ENCODE measurements at places on chromosomes 7 and 10.

GRCh38 chr10:3749600-3749999 lies 35.4 kb downstream of the KLF6 start:
- H3K27me3 ChIP-seq = no peaks in the 10 kb centered on the region
- no peak overlapping the region for H3K27ac ChIP-seq
- DNase-seq = no peak
- no peaks in the 10 kb centered on the region for H3K36me3 ChIP-seq
- no peaks in the 10 kb centered on the region for H3K4me1 ChIP-seq

DNA sequence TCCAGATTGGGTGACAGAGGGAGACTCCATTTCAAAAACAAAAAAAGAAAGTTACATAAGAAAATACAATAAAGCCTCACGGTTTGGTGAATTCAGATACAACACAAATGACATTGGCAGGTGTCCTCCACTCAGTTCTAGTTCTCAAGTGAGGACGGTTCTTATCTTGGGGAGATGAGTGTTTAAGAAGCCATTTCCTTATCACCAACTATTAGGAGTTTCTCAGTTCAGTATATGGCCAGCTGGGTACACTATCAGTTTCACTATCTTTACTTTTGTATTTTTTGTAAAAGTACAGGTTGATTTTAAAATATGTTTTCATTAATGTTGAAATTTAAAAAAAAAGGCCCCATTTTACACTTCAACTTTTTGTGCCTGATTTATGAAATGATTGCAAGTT lies 36.6 kb upstream of the NEBL start:
- no peaks in the 10 kb centered on the region for H3K27me3 ChIP-seq
- no peaks in the 10 kb centered on the region for H3K36me3 ChIP-seq
- no peak overlapping the region for H3K27ac ChIP-seq
- no peaks in the 10 kb centered on the region for H3K4me1 ChIP-seq
- DNase-seq = no peak

DNA sequence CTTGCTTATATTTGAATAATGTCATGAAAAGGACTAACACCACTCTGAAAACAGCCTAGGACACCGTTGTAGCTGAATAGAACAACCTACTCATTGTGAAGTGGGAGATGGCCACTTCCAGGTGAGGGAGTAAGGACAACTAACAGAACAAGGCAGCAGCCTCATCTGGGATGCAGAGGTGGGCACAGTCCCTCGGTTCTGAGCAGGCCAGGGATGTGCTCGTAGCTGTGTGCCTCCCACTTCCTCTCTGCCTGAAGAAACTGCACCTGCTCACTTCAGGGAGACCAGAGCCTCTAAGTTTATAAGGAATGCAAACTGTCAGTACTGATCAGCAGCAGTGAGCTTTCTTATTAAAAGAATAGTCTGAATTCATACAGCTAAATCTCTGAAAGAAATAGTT lies 2.5 kb downstream of the VSTM4 start:
- no peak overlapping the region for H3K4me3 ChIP-seq
- H3K27me3 ChIP-seq = peaks cover 7% of the 10 kb centered on the region
- H3K4me1 ChIP-seq = peaks cover 3% of the 10 kb centered on the region
- no peak for DNase-seq
- no peaks in the 10 kb centered on the region for H3K36me3 ChIP-seq

- no peaks in the 10 kb centered on the region for H3K36me3 ChIP-seq
- no peak overlapping the region for H3K4me3 ChIP-seq
- no peak overlapping the region for H3K27ac ChIP-seq
- no peak for DNase-seq
Observed at GRCh38 chr7:121078701-121079227, 90.3 kb downstream of the CPED1 start.

- no peaks in the 10 kb centered on the region for H3K4me1 ChIP-seq
- no peak for DNase-seq
- H3K4me3 ChIP-seq = no peak overlapping the region
Observed at GRCh38 chr10:44263771-44264170, 121.1 kb downstream of the CXCL12 start.

GRCh38 chr10:101286248-101287046 lies 57.2 kb upstream of the LBX1 start:
- no peak overlapping the region for H3K27ac ChIP-seq
- peaks cover 61% of the 10 kb centered on the region for H3K27me3 ChIP-seq
- no peak overlapping the region for H3K4me3 ChIP-seq
- no peak for DNase-seq

- DNase-seq = no peak
- no peaks in the 10 kb centered on the region for H3K36me3 ChIP-seq
- H3K27me3 ChIP-seq = peaks cover 19% of the 10 kb centered on the region
- no peak overlapping the region for H3K4me3 ChIP-seq
- H3K27ac ChIP-seq = no peak overlapping the region
- H3K4me1 ChIP-seq = peaks cover 6% of the 10 kb centered on the region
Observed at GRCh38 chr10:110171032-110171431, 36.4 kb upstream of the MXI1 start.

DNA sequence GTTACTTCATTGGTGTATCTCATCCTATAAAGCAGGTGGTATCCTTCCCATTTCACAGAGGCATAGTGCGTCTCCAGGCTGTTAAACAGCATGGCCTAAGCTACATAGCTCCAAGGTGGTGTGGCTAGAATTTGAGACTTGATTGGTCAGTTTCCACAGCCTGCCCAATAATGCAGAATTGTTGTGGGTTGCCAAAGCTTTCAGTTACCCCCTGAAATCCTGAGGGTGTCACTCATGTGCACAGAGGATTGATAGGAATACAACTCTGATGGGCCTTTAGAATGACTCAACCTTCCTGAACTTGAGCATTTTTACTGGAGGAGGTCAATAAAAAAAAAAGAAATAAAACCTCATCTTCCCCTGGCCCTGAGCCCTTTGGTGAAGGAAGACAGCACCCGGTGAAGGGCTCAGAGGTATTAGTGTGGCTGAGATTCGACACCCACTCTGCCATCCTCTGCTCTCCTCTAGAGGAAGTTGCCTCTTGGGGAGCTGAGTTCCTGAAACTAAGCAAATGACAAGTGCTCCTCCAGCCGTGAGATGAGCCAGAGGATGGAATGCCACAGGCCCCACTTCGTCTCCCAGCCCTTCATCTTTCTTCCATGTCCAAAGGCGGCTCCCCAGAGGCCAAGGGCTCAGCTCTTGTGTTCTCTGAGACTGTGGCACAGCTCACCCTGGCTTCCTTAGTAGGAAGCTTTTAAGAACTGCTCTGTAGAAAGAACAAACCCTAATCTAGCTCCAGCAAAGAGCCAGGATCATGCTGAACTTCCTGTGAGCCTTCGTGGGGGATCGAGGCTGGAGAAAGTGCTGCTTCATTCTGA lies 1.0 kb downstream of the ACSL5 start:
- H3K4me1 ChIP-seq = peaks cover 14% of the 10 kb centered on the region
- H3K27me3 ChIP-seq = no peaks in the 10 kb centered on the region
- peak overlapping the region; percentile 93 for H3K27ac ChIP-seq
- H3K36me3 ChIP-seq = no peaks in the 10 kb centered on the region
- DNase-seq = no peak

GRCh38 chr7:31761646-31762045 lies 74.6 kb downstream of the PPP1R17 start:
- no peaks in the 10 kb centered on the region for H3K27me3 ChIP-seq
- H3K36me3 ChIP-seq = no peaks in the 10 kb centered on the region
- H3K4me3 ChIP-seq = no peak overlapping the region
- no peak for DNase-seq
- no peak overlapping the region for H3K27ac ChIP-seq
- H3K4me1 ChIP-seq = no peaks in the 10 kb centered on the region

Data from effector memory CD4-positive, alpha-beta T cell (primary cell).